NCI-H2171 (cell line): ENCODE measurements at places on chromosomes 6 and 20.

- DNase-seq: no peak
Observed at GRCh38 chr20:5160882-5161281, 34.1 kb downstream of the CDS2 start.

DNA sequence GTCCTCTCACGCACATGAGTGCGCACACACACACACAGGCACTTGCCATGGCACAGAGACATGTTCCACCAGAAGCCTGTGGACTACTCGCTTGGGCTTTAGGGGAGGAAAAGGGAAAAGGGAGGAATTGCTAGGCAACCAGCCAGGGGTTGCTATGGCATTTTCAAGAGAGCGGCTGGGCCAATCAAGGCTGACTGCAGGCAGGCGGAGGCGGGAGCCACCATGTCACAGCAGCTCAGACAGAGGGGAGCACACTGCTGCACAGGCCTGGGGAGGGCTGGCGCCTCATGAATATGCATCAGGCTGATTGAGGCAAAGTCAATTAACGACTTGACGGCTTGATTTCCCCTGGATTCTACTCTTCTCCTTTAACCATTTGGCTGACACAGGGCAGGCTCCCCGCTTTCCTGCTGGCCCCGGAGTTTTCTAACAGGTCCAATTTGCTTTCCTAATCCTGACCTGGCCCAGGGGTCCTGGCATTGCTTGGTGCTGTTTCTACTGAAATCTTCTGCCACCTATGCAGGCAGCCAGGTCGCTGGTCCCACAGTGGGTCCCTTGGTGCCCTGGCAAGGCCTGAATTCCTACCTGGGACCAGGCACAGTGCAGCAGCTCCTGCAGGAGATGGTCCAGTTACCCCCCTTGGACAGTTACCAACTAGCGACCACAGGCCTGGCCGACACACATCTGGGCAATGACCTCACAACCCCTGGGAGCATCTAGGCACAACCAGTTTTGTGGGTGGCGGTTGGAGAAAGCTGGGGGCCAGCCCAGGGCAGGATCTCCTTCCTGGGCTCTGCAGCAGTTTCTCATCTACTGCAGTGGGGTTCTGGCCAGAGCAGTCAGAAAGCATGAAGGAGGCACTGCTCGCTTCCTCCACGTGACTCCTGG is 52.1 kb downstream of the YTHDF1 start:
- DNase-seq: no peak

GRCh38 chr6:125940247-125941041 is 16.1 kb upstream of the HINT3 start:
- no peak for DNase-seq

GRCh38 chr6:52394251-52394666 is 25.9 kb upstream of the EFHC1 start:
- no peak for DNase-seq

- DNase-seq: no peak
Observed at GRCh38 chr6:27474172-27474465, 1.2 kb upstream of the ZNF184 start.

DNA sequence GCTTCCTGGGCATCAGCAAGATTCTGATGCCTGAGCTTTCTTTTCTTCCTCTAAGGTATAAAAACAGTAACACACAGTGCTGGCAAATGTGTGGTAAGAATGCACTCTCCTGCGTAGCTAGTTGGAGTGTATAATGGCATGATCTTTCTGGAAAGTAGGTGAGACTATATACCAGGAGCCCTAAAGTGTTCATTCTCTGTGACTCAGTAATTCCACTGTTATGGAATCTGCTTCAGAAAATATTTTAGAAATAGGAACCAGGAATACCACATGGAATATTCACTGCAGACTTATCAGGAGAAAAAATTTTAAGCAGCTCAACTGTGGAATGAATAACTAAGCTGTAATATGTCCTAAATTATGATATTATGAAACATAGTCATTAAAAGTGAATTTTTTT is 16.9 kb upstream of the CSE1L start:
- DNase-seq: no peak

- DNase-seq: no peak
Observed at GRCh38 chr6:142839686-142840040, 105.3 kb downstream of the HIVEP2 start.

- no peak for DNase-seq
Observed at GRCh38 chr6:26300043-26300331, 65.0 kb upstream of the BTN3A2 start.

GRCh38 chr20:58547623-58548475 is 32.6 kb upstream of the APCDD1L start:
- no peak for DNase-seq

GRCh38 chr6:152941746-152942145 is 41.1 kb downstream of the FBXO5 start:
- DNase-seq: no peak

DNA sequence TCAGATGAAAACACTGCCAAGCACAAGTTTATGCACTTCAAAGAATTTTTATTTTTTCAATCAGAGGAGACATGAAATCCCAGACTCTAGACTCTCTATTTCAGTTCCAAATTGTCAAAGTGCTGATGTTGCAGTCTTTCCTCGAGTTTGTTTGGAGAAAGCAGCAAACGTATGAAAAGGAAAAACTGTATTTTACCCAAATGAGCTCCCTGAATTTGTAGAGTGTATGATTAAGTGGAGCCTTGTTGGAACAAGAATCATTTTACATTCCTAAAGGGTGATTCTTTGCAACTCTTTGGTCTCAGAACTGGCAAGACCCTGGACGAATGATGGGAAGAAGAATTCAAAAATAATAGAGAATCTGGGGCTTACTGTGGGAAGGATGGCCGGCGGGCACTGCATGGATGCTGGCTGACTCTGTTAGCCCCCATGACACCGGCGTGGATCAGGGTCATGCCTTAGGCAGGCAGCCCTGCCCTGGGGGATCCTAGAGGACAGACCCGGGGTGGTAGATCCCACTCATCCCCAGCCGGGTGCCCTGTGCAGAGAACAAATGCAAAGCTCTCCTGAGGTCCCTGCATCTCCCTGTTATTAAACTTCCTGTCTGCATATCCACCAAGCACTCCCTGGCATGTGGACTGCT is 207.4 kb downstream of the FNDC1 start:
- no peak for DNase-seq

- DNase-seq: no peak
Observed at GRCh38 chr6:10441655-10442009, 26.8 kb upstream of the TFAP2A start.

DNA sequence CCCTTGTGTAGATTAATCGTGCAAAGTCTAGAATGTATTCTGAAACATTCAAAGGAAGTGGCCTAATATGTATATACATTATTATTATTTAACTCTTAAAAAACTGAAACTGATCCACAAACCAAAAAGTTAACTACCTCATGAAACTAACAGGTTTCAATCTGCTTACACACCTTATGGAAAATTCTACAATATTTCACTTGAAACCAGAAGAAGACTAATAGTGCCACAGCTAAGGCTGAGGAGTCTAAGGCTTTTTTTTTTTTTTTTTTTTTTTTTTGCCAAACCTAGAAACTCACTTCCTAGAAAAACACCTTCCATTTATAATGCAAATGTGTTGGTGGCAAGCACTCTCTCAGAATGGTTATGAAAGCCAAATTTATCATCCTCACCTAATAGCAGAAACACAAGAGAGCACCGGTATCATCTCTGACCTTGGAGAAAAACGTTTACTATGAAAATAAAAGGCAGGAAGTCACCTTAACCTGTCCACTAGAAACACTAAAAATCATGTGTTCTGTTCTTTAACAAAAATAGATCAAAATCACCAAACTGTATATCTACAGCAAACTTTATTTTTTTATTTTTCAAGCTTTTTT is 586.1 kb downstream of the FRK start:
- no peak for DNase-seq

- DNase-seq: no peak
Observed at GRCh38 chr20:39736434-39737327, 774.5 kb downstream of the DHX35 start.

DNA sequence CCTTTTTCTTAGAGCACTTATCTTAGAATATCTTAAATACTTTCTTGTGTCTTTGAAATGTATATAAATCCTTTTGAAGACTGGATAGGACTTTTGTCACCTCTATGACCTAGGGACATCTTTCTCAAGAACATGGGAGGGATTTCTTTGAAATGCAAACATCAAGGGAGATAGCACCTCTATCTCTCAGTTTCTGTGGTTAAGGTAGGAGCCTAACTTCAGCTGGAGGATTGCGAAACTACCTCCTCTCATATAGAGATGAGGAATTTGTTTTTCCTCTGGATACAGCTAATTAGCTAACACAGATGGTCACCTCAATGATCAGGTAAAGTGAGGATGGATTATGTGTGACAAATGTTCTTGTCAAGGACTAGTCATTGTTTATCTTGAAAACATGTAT is 631.3 kb upstream of the IMPG1 start:
- DNase-seq: no peak

- no peak for DNase-seq
Observed at GRCh38 chr20:13283869-13284829, 63.1 kb downstream of the ISM1 start.

DNA sequence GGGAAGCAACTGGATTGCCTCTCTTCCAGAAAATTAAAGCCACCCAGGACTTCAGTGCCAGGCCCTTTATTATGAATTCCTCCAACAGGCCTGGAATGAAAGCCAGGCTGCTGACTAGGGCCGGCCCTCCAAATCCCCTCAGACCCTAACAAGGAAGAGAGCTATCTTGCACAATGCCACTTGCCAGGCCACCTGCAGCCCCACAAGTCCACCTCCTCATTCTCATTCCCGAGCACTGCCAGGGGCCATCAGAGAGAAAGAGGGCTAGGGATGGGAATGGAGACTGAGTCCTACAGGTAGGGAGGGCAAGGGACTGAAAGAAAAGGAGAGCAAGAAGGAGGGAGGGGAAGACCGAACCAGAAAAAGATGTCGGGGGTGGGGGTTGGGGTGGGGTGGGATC is 86.5 kb downstream of the MRPL14 start:
- no peak for DNase-seq

GRCh38 chr20:33719277-33719988 is 677 bp downstream of the PXMP4 start:
- DNase-seq: no peak

DNA sequence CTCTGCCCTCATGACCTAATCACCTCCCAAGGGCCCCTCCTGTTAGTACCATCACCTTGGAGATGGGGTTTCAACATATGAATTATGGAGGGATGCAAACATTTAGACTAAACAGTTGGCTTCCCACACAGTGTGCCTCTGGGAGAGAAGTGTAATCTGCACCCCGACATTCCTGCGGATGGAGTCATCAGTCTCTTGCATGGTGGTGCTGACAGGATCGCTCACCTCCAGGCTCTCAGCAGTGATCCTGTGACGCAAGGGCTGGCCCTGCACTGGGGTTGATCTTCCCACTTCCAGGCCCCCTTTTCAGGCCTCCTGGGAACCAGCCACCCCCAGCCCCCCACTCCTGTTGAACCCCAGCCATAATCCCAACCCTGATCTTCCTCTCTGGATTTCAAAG is 16.0 kb upstream of the PI16 start:
- no peak for DNase-seq

- no peak for DNase-seq
Observed at GRCh38 chr20:13325033-13325432, 104.0 kb downstream of the ISM1 start.

DNA sequence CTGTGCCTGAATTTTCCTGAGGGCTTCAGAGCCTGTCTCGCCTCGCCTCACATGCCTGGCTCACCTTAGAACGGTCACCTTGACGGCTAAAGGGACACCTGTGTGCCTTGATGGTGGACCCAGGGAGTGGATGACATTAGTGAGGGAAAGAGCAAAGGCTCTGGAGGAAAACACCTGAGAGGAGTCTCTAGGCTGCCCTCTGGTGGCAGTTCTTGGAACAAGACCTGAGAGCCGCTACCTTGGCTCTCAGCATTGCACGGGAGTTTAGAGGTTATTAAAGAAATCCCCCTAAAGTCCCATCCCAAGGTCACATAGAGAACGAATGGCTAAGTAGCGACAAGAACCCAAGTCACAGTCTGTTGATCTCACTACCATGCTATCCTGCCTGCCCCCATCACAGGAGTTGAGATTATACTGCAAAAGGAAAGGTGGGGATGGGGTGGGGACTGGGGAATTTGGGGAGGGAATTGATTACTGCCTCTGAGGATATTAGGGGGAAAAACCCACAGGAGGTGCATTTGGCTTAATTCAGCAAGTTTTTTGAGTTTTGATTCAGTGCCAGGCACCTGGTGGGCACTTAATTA is 7.9 kb upstream of the CDSN start:
- peak; percentile 25 for DNase-seq

GRCh38 chr6:10389739-10390494 is 25.0 kb downstream of the TFAP2A start:
- no peak for DNase-seq

DNA sequence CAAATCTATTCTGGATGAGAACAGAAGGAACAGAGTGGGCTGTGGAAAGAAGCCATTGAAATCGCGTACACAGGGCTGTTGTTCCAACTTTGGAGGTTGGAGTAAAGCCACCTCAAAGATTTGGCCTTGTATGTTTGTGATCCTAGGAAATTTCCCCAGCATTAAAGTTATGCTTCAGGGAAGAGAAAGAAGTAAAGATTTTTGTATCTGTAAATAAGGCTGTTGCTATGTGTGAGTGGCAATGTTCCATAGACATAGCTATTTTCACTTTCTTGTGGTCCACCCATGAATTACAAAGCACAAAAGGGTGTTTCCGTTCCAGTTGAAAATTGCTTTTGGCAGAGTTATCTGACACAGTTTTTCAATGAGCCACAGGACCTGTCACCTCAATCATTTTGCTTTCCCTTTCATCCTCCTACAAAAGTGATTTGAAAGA is 321.3 kb downstream of the TFAP2B start:
- DNase-seq: no peak

DNA sequence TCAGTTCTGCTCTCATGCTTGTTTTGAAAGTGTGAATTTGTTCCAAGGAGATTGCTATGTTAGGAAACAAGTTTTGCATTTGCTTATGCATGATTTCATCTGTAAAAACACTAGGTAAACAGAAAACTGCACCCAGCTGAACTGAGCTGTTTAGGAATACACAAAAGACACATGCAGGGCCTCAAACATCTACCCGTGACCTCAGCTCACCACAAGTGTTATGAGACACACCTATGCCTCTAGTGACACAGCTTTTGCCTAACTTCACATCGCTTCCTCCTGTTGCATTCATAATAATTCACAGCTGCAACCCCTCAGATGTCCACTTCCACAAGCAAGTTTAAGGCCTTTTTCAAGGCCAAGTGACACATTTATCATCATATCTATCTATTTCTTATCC is 98.0 kb upstream of the SLC24A3 start:
- no peak for DNase-seq

- DNase-seq: no peak
Observed at GRCh38 chr6:38100380-38100779, 280.9 kb downstream of the ZFAND3 start.

DNA sequence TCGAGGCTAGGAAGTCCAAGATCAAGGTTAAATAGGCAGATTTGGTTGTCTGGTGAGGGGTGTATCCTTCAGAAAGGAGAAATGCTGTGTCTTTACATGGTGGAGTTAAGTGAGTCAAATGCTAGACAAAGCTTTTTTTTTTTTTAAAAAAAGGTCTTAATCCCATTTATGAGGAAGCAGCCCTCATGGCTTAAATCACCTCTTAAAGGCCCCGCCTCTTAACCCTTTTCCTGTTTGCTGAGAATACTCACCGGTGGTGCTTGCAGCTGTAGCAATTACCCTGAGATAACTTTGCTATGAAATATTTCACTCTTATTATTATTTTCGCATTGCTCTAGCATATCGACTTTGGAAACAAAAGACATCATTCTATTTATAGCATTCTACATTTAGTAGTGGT is 30.8 kb downstream of the FBXO30 start:
- no peak for DNase-seq
